ENCODE measurements at places on chromosomes 7 and 10. TPM values are rescaled to one million over a fixed set of nuclear protein-coding genes. Genes with fewer than 3 reads are reported as not detected.

LIPM gene
- not detected for total RNA-seq

PALD1 gene
- total RNA-seq = 2.4 TPM

GPAM gene
- 8.2 TPM for total RNA-seq

ACHE gene
- 0.24 TPM for total RNA-seq

Data from B cell (primary cell).